CD4-positive, alpha-beta memory T cell (primary cell): ENCODE measurements at places on chromosomes 1 and 21. TPM values are rescaled to one million over a fixed set of nuclear protein-coding genes. Genes with fewer than 3 reads are reported as not detected.

The ITGB2 gene
- 291 TPM for total RNA-seq

The NBPF14 gene
- 26.0 TPM for total RNA-seq

The LRRC8B gene
- total RNA-seq, result 15.6 TPM

The PLEKHN1 gene
- total RNA-seq, result 2.9 TPM

The PRR9 gene
- not detected for total RNA-seq

The KIAA1614 gene
- total RNA-seq, result 0.61 TPM

The GJA4 gene
- total RNA-seq, result not detected

The MAP10 gene
- 3.1 TPM for total RNA-seq

The SLC9C2 gene
- not detected for total RNA-seq

The CFH gene
- 13.4 TPM for total RNA-seq

The PADI2 gene
- total RNA-seq, result 0.14 TPM

The FHAD1 gene
- not detected for total RNA-seq

The SMPDL3B gene
- total RNA-seq, result not detected

The HFM1 gene
- not detected for total RNA-seq

The DCDC2B gene
- not detected for total RNA-seq

The ICOSLG gene
- 4.9 TPM for total RNA-seq

The TRPM2 gene
- total RNA-seq, result 1.3 TPM

The NBPF8 gene
- total RNA-seq, result 61.5 TPM

DNA sequence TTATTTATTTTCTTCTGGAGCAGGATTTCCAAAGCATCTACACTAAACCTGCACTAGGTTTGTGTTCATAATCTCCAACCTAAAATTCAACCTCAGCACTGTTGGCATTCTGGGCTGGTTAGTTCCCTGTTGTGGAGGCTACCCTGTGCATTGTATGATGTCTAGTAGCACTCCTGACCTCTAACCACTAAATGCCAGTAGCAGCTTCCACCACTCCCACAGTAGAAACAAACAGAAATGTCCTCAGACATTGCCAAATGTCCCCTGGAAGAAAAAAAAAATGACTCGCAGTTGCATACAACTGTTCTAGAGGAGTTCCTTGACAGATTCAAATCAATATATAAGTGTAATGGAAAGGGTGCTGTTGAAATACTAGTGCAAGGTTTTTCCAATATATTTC, 18.9 kb downstream of the GRIK1 start:
- H3K4me3 ChIP-seq, result no peak overlapping the region
- no peaks in the 10 kb centered on the region for H3K36me3 ChIP-seq
- DNase-seq, result no peak
- no peaks in the 10 kb centered on the region for H3K27me3 ChIP-seq
- H3K4me1 ChIP-seq, result no peaks in the 10 kb centered on the region

GRCh38 chr21:24112020-24112419, 1495.3 kb downstream of the MRPL39 start:
- H3K36me3 ChIP-seq, result no peaks in the 10 kb centered on the region
- H3K4me1 ChIP-seq, result no peaks in the 10 kb centered on the region
- no peak for DNase-seq
- no peak overlapping the region for H3K27ac ChIP-seq
- no peaks in the 10 kb centered on the region for H3K27me3 ChIP-seq
- H3K4me3 ChIP-seq, result no peak overlapping the region

GRCh38 chr1:29248409-29248808, 12.1 kb downstream of the PTPRU start:
- no peaks in the 10 kb centered on the region for H3K27me3 ChIP-seq
- no peaks in the 10 kb centered on the region for H3K4me1 ChIP-seq
- H3K4me3 ChIP-seq, result no peak overlapping the region
- no peak for DNase-seq

DNA sequence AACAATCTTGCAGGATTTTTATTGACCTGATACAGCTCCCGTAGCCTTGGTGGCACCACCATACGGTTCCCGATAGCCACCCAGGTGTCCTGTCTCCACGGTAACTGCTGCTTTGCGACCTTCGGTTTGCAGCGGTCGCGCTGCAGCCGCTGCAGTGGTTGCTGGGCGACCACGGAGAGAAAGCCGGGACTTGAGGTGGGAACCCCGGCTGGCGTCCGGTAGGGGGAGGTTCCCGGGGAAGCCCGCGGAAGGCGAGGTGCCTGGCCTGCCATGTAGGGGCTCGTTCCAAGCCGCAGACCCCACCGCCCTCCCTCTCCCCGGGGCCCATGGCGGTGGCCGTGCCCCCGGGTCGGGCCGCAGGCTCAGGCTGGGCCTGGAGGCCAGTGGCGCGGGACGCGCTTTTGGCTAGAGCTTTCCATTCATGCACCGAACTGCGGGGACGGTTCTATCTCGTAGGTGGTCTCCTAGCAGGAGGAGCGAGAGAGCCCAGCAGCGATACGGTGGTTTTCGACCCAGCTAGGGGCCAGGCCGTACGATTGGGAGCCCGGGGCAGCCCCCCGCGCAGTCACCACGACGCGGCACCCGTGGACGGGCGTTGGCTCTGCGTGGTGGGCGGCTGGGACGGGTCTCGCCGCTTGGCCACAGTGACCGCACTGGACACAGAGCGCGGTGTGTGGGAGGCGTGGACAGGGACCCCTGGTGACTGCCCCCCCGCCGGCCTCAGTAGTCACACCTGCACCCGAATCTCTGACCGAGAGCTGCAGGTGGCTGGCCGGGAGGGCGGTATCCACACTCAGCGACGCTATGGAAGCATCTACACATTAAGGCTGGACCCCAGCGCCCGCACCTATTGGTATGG, at the start of gene KLHDC9:
KLHDC9 (plus strand) TSS at position 152 of the 859 bp plus-strand sequence; CDS start at position 327, 175 bp downstream.
- H3K36me3 ChIP-seq, result peaks cover 21% of the 10 kb centered on the region
- DNase-seq, result peak; percentile 81
- peak within 1 kb of the TSS; percentile 55 for H3K27ac ChIP-seq
- H3K4me1 ChIP-seq, result peaks cover 22% of the 10 kb centered on the region
- peak within 1 kb of the TSS; percentile 54 for H3K4me3 ChIP-seq

GRCh38 chr1:24899581-24900485, 30.2 kb downstream of the RUNX3 start:
- H3K4me3 ChIP-seq, result no peak overlapping the region
- H3K4me1 ChIP-seq, result peaks cover 18% of the 10 kb centered on the region
- H3K27me3 ChIP-seq, result no peaks in the 10 kb centered on the region
- H3K36me3 ChIP-seq, result peaks cover 33% of the 10 kb centered on the region
- DNase-seq, result no peak
- no peak overlapping the region for H3K27ac ChIP-seq

DNA sequence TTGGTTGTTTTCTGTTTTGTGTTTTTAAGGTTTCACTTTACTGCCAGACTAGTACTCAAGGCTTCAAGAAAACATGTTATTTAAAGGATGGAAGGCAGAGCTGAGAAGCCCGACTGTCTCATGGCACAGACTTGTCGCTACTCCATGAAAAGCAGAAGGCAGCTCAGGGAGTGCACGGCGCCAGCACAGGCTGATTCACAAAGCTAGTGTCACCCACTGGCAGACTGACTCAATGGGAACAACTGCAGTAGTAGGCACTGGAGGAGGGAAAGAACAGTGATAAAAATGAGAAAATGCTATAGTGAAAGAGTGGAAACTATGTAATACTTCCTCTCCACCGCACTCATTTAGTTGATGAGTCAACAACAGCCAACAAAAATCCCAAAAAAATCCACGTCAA, 14.7 kb downstream of the HSF2BP start:
- no peak overlapping the region for H3K27ac ChIP-seq
- H3K4me1 ChIP-seq, result peaks cover 8% of the 10 kb centered on the region
- no peaks in the 10 kb centered on the region for H3K27me3 ChIP-seq
- no peaks in the 10 kb centered on the region for H3K36me3 ChIP-seq

GRCh38 chr1:242743983-242744780, 219.7 kb upstream of the PLD5 start:
- no peaks in the 10 kb centered on the region for H3K36me3 ChIP-seq
- no peak overlapping the region for H3K4me3 ChIP-seq
- no peaks in the 10 kb centered on the region for H3K27me3 ChIP-seq
- no peak overlapping the region for H3K27ac ChIP-seq
- DNase-seq, result no peak
- no peaks in the 10 kb centered on the region for H3K4me1 ChIP-seq

DNA sequence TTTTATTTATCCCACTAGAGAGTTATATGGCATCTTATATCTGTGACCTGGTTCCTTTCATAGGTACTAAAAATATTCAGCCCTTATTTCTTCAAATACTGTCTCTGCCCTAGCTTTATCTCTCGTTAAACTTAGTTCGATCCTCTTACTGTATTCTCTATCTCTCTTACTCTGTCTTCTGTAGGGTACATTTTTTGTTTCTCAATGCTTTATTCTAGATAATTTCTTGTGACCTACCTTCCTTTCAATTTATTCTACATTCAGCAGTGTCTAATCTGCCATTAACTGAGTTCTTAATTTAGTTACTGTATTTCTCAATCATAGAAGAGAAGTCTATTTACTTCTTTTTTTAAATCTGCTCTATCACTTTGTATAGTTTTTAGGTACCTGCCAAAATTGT, 1.8 kb upstream of the ZFP69 start:
- peaks cover 13% of the 10 kb centered on the region for H3K4me1 ChIP-seq
- no peak overlapping the region for H3K27ac ChIP-seq
- H3K27me3 ChIP-seq, result no peaks in the 10 kb centered on the region

- peaks cover 7% of the 10 kb centered on the region for H3K4me1 ChIP-seq
- H3K27ac ChIP-seq, result no peak overlapping the region
- no peak for DNase-seq
- H3K27me3 ChIP-seq, result no peaks in the 10 kb centered on the region
Measured at GRCh38 chr1:24155011-24155782, 12.3 kb upstream of the IL22RA1 start.

GRCh38 chr21:14878971-14879370, 185.8 kb downstream of the NRIP1 start:
- no peak overlapping the region for H3K4me3 ChIP-seq
- H3K4me1 ChIP-seq, result no peaks in the 10 kb centered on the region
- DNase-seq, result no peak
- H3K27ac ChIP-seq, result no peak overlapping the region

DNA sequence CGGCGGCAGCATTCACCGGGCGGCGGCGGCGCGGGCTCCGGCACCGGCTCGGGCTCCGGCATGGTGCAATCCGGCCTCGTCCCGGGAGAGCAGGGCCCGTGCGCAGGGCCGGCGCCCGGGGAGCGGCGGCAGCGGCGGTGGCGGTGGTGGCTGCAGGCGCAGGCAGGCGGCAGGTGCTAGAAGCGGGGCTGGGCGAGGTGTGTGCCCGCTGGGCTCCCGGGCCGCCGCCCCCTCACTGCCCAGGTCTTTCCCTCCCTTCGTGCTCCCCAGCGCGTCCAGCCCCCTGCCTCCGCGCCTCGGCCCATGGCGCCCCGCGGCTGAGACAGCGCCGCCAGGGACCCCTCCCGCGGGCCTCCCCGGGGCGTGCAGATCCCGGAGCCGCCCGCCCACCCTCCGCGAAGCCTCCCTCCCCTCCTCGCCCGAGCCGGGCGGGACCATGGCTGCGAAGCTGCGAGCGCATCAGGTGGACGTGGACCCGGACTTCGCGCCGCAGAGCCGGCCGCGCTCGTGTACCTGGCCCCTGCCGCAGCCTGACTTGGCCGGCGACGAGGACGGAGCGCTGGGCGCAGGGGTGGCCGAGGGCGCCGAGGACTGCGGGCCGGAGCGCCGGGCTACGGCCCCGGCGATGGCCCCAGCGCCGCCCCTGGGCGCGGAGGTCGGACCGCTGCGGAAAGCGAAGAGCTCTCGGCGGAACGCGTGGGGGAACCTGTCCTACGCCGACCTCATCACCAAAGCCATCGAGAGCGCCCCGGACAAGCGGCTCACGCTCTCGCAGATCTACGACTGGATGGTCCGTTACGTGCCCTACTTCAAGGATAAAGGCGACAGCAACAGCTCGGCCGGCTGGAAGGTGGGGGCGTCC, 492 bp downstream of the FOXO6 start:
- no peaks in the 10 kb centered on the region for H3K36me3 ChIP-seq
- H3K27ac ChIP-seq, result no peak overlapping the region
- H3K4me3 ChIP-seq, result no peak overlapping the region

GRCh38 chr21:18588001-18588662, 184.5 kb upstream of the TMPRSS15 start:
- H3K4me1 ChIP-seq, result no peaks in the 10 kb centered on the region
- no peak for DNase-seq
- no peak overlapping the region for H3K27ac ChIP-seq
- no peaks in the 10 kb centered on the region for H3K36me3 ChIP-seq
- no peak overlapping the region for H3K4me3 ChIP-seq

DNA sequence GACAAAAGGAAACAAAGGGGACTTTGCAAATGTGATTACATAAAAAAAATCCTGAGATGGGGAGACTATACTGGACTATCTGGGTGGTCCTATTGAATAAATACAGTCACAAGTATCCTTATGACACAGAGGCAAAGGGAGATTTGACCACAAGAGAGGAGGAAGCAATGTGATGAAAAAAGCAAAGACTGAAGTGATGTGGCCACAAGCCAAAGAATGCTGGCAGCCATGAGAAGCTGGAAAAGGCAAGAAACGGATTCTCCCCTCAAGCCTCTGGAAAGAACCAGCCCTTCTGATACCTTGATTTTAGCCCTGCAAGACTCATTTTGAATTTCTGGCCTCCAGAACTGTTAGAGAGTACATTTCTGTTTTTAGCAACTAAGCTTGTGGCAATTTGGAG, 36.4 kb downstream of the OLFML2B start:
- DNase-seq, result no peak
- no peak overlapping the region for H3K27ac ChIP-seq
- no peak overlapping the region for H3K4me3 ChIP-seq

DNA sequence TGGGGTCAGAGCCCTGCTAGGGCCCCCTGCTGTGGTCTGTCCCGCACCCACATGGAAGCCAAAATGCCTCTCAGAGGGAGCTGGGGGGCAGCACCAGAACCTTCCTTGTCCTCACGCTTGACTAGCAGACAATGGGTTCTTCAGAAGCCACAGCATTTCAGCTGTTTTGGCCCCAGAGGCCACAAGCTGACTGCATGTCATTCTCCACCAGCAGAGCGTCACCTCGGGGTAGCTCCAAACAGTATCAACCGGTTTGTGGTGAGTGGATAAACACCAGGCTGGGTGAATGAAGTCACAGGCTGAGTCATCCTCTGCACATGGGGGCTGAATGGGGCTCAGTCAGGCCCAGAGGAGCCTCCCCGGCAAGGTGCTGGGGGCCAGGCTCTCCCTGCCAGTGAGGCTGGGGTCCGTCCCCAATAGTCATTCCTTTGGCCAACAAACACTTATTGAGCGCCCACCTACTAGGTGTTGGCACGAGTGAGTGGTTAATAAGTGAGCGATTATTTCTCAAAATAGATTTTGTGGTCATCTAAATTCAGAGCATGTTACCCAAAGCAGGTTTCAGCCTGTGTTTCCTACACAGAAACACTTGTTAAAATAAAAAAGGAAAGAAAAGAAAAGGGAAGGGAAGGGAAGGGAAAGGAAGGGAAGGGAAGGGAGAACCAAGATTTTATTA, 9.1 kb downstream of the OLIG1 start:
- DNase-seq, result no peak
- H3K4me1 ChIP-seq, result no peaks in the 10 kb centered on the region
- H3K27me3 ChIP-seq, result peaks cover 6% of the 10 kb centered on the region
- no peak overlapping the region for H3K4me3 ChIP-seq
- no peak overlapping the region for H3K27ac ChIP-seq

DNA sequence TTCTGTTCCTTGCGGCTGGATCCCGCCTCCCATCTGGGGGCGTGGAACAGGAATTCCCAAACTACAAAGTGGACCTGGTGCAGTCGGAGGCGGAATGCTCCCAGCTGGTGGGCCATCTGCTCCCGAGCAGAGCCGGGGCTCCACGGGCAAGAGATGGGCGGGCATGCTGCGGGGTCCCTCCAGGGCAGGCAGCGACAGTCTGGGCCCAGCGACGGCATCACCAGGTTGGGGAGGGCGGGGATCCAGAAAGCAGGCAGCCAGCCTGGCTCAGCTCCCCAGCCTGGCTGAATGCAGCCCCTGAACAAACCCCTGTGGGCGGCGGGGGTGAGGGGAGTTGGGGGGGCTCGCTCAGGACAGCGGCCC, 3.6 kb downstream of the MEGF6 start:
- peaks cover 15% of the 10 kb centered on the region for H3K4me1 ChIP-seq
- no peak overlapping the region for H3K4me3 ChIP-seq
- H3K27me3 ChIP-seq, result peaks cover 5% of the 10 kb centered on the region
- no peaks in the 10 kb centered on the region for H3K36me3 ChIP-seq
- H3K27ac ChIP-seq, result no peak overlapping the region
